ENCODE measurements at places on chromosomes 7 and 10.
A peak's percentile ranks its signal among the peaks of the same experiment; 100 is the strongest.

DNA sequence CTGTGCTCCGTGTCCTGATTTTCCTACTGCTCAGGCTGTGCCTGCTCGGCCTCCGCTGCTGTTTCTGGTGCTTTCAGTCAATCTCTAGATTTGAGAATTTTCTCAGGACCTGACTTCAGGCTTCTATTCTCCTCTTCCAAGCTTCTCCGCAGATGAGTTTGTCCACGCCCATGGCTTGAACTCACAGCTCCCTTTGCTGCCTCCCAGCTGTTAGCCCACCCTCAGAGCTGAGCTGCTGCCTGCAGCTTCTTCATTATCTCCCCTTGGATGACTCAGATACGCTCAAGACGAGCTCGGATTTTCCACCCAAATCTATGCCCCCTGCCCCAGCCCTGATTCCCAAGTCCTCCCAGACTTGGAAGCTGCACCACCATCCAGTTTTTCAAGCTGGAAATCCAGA, 104.7 kb downstream of the FGFR2 start:
- DNase-seq, result no peak

DNA sequence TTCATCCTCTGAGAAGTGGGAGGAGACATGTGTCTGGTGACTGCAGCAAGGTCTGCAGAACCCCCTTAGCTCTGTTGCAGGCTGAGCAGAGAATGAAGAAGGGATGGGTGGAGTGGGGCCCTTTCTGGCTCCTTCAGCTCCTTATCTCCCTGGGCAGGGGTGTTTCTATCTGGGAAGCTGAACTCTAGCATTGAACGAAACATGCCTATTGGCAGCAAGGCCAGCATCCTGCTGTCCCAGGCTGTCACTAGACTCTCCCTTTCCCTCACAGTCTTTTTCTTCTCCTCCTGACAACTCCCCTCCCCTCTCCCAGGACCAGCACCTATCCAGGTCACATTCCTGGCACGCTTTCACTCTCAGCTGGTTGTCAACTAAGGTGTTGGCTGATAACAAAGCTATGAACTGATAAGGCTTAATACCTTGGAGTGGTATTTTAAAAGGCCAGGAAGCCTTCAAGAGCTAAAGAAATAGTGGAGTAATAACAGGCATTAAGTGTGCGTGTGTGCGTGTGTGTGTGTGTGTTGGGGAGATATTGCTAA, 128.8 kb upstream of the FZD8 start:
- no peak for DNase-seq

GRCh38 chr10:90930971-90931871, 10.3 kb upstream of the ANKRD1 start:
- DNase-seq, result no peak

DNA sequence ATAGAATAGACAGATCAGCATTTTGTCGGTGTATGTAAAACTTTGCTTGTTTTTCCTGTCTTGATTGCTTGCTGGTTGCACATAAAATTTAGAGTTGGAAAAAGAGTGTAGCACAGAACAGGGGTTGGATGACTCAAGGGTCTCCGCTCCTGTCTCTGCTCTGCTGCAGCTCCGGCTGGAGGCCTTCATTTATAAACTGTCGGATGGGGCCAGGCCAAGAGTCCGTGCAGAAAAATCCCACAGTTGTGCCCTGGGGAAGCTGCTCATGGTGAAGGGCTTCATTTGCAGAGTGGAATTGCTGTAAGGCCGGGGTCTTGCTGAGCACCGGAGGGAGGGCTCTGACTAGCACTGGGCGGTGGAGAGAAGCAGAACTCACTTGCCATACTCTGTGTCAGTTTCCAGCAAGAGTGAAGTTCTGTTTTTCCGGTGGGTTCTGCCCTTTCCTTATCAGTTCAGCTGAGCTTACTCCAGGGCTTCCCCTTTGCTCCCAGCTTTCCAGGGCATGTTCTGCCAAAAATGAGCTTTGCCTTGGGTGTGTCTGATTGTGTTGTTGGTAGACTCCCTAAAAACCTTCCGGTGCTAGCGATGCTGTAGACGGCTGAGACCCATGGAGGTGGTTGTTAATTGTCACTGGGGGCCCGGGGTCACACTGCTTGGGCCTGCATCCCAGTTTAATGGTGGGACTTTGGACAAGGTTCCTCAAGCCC, 67.2 kb downstream of the CAMK1D start:
- no peak for DNase-seq

- no peak for DNase-seq
Observed at GRCh38 chr7:109696723-109697122, 1127.0 kb downstream of the DNAJB9 start.

- no peak for DNase-seq
Observed at GRCh38 chr10:122165484-122166276, 105.4 kb upstream of the BTBD16 start.

- no peak for DNase-seq
Observed at GRCh38 chr10:43160046-43160920, 22.0 kb downstream of the CSGALNACT2 start.

DNA sequence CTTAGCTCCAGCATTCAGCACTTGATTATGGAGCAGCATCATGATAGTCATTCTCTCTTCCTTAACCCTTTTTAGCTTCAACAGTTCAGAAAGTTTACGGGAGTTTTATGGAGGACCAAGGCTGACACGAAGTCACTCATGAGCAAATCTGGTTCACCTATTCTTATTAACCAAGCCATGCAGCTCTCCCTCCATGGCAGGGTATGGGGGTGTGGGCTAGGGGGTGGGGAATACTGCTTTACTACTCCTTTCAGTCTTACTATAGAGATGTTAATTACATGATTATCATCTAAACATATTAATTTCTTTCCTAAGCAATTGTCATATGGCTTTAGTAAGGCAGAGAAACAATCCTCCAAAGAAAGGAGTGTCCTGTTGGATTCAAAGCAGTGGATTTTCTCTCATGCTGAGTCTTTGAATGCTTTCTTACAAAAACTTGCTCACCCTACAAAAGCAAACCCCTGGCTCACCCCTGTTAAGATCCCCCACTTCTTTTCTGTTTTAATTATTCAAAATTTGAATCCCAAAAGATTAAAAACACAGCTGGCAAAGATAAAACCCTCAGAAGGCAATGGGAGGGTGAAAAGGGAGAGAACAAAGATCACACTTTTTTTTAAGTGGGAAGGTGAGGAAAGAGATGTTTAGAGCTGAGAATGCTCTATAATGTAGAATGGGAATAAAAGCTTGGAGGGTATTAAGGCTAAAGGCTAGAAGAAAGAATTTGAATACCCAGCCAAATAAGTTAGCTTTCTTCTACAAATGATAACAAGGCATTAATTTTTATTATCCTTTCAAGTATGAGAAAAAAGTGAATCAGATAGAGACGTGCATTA, 46.4 kb upstream of the SEMA3E start:
- DNase-seq, result no peak

DNA sequence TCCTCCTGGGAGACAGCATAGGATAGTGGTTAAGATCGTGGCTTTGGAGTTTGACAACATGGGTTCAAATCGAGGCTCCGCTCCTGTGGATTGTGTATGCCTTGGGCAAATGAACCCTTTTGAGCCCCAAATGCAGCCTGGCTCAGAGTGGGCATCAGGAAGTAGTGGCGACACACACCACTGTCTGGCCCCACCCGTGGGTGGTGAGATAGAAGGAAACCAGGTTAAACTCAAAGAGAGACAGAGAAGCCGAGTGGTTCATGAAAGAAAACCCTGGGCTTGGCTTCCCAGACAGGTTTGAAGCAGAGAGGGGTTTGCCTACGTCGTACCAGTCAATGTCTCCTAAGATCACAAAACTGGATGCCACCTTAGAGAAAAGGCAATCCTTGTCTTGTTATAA, 57.7 kb downstream of the PRTFDC1 start:
- no peak for DNase-seq

- no peak for DNase-seq
Observed at GRCh38 chr10:52814506-52814905, 41.9 kb upstream of the MBL2 start.

- DNase-seq, result no peak
Observed at GRCh38 chr10:132326925-132327324, 5.1 kb upstream of the LRRC27 start.

DNA sequence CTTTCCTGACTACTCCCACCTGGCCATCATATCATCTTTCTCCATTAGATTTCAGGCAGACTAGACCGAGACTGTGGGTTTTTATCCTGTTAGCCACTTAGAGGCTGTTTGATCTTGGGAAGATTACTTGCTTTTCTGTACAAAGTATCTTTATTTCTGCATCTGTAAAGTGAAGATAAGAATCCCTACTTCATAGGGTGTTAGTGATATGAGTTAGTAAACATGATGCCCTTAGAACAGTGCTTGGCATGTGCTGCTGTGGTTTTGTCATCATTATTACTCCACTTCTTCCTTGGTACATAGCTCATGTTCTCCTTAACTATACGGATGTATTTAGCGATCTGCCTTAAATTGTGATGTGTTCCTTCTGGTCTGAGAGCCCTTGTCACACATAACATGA, 165.2 kb downstream of the AUTS2 start:
- DNase-seq, result no peak

DNA sequence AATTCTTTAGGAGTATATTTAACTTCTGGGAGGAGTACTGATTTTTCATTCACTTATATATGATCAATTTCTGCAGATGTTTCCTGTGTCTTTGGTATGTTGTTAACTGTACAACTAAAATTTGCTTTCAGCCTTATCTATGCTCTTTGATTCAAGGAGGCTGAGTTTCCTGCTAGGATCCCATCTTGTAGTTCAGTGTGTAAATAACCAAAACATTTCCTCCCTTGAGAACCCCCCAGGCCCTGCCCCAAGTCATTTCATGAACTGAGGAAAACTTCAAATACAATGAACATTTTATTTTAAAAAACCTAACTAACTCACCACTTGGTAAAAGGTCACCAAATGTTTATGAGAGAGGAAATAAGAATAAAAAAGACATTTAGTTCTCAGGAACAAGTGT, 55.5 kb downstream of the VWA2 start:
- no peak for DNase-seq

- peak; percentile 68 for DNase-seq
Observed at GRCh38 chr10:1661859-1662437, 75.4 kb downstream of the ADARB2 start.

DNA sequence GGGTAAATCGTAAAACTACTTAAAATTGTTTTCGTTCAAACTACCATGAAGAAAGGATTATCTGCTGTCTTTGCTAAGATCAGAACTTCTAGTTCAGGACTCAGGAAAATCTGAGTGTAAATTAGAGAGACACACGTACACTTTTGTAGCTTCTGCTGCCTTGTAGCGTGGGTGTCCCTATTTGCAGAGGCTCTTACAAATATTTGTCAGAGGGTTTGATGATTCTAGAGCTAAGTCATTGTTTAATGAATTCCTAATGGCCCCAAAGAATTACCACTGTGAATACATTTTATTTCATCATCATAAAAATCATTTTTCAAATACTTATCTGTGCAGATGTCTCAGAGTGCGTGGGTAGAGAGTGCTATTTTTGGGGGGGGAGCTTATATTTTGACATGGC, 314.9 kb downstream of the LRMDA start:
- no peak for DNase-seq

GRCh38 chr10:79417266-79417665, 28.2 kb downstream of the ZCCHC24 start:
- no peak for DNase-seq

GRCh38 chr7:139118805-139119485, 9.4 kb upstream of the ZC3HAV1 start:
- peak; percentile 56 for DNase-seq

GRCh38 chr10:71064413-71065118, 147.8 kb upstream of the UNC5B start:
- DNase-seq, result no peak

DNA sequence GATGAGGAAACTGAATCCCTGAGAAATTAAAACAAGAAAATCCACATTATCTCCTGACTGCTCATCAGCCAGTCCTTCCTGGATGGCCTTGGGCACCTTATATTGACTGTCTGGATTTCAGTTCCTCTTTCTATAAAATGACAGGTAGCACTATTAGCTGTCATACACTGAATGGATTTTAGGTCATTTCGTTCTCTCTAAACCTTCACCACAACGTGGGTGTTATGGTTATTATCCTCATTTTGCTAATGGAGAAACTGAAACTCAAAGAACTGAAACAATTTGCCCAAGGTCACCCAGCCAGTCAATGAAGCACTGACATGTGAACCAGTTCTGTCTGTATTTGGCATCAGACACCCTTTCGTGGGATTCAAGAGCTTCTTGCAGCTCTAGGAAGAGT, 193.8 kb downstream of the CYP26A1 start:
- peak; percentile 25 for DNase-seq

GRCh38 chr7:128974241-128974934, 36.7 kb downstream of the IRF5 start:
- DNase-seq, result no peak

- no peak for DNase-seq
Observed at GRCh38 chr7:117775801-117776200, 97.4 kb downstream of the CTTNBP2 start.

DNA sequence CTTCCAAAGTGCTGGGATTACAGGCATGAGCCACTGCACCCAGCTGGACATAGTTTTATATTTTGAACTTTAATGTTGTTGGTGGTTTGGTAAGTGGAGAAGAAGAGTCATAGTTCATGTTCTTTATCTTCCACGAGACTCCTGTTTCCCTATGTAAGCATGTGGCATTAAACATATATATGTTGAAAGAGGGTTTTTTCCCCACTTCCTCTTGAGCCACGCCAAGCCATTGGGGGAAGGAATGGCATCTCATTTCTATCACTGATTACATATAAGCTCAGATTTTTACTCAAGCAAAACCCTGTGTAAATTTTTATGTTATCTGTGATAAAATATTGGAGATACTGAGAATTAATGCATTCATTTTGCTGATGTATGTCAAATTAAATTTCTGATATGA, 300.4 kb downstream of the PHF14 start:
- DNase-seq, result no peak

- no peak for DNase-seq
Observed at GRCh38 chr10:6400331-6400730, 179.7 kb downstream of the PRKCQ start.

DNA sequence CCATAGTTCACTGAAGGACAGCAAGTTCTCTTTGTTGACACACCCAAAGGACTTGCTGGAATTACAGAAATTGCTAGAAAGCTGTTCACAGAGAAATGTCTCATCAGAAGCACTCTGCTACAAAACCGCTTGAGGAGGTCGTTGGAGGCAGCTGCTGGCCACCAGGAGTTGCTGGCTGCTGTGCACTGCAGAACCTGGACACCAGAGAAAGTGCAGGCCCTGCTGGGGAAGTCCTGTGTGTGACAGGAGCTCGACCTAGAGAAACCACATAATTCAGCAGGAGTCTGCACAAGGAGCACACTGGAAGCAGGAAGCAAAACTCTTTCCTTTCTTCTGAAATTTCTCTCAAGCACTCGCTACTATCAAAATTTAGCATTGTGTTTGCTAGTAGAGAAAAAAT, 461.5 kb upstream of the GHITM start:
- DNase-seq, result no peak

DNA sequence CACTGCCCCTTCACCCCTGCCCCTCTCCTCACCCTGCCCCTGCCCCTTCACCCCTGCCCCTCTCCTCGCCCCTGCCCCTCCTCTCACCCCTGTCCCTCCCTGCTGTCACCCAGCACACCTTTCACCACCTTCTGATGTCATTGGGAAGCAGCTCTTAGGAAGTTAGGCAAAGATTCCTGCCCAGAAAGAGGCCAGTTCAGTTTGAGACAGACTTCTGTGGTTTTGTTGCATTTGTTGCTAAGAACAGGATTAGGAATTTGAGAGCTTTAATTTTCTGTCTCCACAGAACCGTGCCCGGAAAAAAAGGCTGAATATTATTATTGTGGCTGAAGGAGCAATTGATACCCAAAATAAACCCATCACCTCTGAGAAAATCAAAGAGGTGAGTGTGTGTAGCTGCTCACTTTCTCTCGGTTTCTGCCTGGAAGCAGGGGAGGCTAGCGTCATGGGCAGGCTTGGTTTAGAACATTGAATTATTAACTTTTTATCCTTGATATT, 39.6 kb downstream of the PFKP start:
- DNase-seq, result no peak

- no peak for DNase-seq
Observed at GRCh38 chr10:1205450-1206030, 149.4 kb downstream of the WDR37 start.
